ENCODE measurements at places on chromosomes 4 and X.

- DNase-seq: peak; percentile 85
Measured at GRCh38 chr4:74932832-74933561, at the start of gene PARM1. TSS of gene PARM1 (plus strand) at chr4:74933116. CDS start at chr4:74933328, 212 bp downstream.

DNA sequence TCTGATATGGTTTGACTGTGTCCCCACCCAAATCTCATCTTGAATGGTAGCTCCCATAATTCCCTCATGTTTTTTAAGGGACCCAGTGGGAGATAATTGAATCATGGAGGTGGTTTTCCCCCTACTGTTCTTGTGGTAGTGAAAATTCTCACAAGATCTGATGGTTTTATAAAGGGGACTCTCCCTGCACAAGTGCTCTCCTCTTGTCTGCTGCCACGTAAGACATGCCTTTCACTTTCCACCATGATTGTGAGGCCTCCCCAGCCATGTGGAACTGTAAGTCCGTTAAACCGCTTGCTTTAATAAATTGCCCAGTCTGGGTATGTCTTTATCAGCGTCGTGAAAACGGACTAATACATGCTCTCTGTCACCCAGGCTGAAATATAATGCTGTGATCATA is 200.9 kb upstream of the SLIT2 start:
- no peak for DNase-seq

- peak; percentile 27 for DNase-seq
Measured at GRCh38 chr4:89482251-89482650, 174.7 kb upstream of the GPRIN3 start.

DNA sequence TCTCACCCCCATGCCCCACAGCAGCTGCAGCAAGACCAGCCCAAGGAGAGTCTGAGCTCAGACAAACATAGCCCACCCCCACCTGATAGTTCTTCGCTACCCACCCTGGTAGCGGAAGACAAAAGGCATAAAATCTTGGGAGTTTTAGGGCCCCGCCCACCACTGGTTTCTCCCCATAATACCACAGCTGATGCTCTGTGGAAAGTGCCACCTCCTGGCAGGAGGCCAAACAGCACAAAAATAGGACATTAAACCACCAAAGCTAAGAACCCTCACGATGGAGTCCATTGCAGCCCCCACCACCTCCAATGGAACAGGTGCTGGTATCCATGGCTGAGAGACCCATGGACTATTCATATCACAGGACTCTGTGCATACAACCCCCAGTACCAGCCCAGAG is 226.7 kb downstream of the SNCA start:
- no peak for DNase-seq

- DNase-seq: no peak
Measured at GRCh38 chr4:141614878-141615586, 21.4 kb upstream of the IL15 start.

GRCh38 chr4:11670304-11670703 is 241.6 kb upstream of the HS3ST1 start:
- DNase-seq: no peak

DNA sequence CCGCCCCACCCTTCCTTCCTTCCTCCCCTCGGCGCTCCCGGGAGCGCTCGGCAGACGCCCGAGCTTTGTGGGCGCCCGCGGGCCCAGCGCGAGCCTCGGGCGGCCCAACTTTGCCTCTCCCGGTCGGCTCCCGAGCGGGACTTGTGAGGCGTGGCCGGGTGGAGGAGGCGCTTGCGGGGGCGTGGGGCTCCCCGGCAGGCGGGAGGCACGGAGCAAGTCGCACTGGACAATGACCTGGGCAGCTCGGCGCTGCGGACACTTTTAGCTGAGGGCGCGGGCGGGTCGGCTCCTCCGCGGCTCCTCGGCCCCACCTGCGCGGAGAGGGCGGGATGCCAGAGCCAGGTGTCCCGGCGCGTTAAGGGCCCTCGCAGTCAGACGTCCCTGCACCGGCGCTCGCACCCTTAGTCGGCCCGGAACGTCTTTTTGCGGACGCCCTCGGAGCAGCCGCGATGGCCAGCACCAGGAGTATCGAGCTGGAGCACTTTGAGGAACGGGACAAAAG is 385 bp downstream of the DCLK2 start:
- no peak for DNase-seq

GRCh38 chr4:127400731-127401346 is 231.9 kb upstream of the INTU start:
- DNase-seq: peak; percentile 48

- DNase-seq: peak; percentile 82
Measured at GRCh38 chr4:38179690-38180377, 219.6 kb downstream of the PTTG2 start.

GRCh38 chr4:99361268-99361898 is 8.8 kb upstream of the ADH1C start:
- no peak for DNase-seq

DNA sequence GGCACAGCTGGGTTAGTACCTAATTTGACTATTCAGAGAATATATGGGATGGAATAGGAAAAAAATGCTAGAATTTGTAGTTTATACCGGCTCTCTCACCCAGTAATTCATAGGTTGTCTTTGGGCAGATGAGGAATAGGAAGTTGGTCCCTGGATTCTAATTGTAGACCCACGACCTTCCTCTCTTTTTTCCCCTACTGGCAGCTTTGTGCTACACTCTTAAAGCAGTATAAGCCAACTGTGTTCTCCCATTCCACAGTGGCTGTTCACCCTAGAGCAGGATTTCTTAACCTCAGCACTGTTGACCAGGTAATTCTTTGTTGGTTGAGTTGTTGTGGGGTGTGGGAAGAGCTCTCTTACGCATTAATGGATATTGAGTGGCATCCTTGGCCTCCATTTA is 92.9 kb downstream of the FNIP2 start:
- DNase-seq: no peak

DNA sequence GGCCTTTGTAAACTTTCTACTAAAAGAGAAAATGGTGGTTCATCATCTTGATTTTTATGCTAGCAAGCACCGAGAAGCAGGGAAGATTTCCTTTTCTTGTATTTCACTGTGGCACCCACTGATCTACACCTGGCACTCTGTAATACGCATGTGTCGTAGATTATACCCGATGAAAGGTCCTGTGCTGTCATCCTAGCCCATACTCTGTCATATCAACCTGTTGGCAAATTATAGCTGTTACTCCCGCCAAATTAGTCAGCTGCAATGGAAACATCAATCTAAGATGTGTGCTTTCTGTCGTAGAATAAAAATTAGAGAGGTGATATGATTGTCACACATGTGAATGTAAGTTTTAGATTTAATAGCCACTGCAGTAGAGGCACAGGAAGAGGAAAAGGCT is 263.4 kb upstream of the PITX2 start:
- DNase-seq: no peak

- peak; percentile 30 for DNase-seq
Measured at GRCh38 chr4:70996018-70996360, 2.5 kb downstream of the DCK start.

- DNase-seq: peak; percentile 37
Measured at GRCh38 chrX:133670383-133670782, 255.1 kb upstream of the GPC4 start.

DNA sequence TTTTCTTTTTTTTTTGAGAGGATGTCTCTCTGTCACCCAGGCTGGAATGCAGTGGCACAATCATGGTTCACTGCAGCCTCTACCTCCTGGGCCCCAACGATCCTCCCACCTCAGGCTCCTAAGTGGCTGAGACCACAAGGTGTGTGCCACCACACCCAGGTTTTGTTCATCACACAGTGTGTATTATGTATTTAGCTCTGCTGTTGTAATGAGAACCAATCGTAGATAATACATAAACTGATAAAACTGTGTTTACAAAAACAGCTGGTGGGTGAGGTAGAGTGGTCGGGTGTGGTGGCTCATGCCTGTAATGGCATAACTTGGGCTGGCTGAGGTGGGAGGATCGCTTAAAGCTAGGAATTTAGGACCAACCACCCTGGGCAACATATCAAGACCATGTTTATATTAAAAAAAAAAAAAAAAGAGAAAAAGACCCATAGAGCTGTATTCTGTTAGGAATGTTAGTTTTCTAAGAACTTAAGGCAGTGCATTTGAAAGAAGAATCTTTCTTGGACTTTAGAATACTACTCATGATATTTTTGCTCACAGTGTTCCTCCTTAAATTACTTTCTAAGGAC is 34.9 kb downstream of the POLR2B start:
- no peak for DNase-seq

- DNase-seq: no peak
Measured at GRCh38 chrX:50375481-50376267, 95.0 kb downstream of the DGKK start.

DNA sequence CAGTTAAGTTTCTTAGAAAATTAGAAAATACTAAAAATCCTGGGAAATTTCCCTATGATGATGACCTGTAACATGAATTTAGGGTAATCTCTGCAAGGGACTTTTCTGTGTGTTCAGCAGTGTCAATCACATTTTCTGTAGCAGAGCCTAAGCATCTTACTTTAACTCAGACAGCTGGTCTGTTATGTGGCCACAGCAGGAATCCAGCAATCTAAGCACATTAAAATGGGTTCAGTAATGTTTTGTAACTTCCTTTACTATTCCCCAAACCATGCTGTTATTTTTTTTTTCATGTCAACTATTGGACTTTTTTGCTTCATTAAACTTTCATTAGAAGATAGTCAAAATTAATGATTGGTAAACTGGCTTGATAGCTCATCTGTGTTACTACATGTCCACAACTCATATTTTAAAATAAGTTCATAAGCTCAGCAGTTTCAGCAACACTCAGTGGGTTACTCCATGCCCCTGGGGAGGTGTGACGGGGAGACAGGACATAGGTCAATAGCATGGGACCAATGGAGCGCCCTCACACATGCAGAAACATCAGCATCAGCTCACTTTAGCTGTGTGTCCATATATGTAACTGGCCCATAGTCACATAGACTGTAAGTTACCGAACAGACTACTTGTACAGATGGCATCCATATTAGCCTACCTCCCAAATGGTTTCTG is 168.0 kb upstream of the PACRGL start:
- DNase-seq: no peak

DNA sequence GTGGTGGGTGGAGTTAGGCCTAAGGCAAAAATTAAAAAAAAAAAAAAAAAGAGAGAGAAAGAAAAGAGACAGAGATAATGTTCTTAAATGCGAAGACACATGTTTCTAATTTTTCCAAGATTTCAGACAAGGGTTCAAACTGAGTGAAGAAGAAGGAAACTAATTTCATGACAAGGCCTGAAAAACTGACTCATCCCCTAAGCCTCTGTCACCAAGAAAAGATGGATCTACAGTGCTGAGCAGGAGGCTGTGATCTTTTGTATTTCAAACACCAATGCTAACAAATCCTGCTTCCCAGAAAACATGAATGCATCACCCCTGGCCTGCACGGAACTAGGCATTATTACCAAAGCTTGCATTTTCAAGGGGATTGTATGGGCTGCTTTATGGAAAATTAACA is 75.3 kb downstream of the PPARGC1A start:
- no peak for DNase-seq

GRCh38 chrX:107107459-107107858 is 11.2 kb downstream of the RBM41 start:
- no peak for DNase-seq

GRCh38 chr4:101035487-101035886 is 311.8 kb downstream of the PPP3CA start:
- DNase-seq: peak; percentile 34

DNA sequence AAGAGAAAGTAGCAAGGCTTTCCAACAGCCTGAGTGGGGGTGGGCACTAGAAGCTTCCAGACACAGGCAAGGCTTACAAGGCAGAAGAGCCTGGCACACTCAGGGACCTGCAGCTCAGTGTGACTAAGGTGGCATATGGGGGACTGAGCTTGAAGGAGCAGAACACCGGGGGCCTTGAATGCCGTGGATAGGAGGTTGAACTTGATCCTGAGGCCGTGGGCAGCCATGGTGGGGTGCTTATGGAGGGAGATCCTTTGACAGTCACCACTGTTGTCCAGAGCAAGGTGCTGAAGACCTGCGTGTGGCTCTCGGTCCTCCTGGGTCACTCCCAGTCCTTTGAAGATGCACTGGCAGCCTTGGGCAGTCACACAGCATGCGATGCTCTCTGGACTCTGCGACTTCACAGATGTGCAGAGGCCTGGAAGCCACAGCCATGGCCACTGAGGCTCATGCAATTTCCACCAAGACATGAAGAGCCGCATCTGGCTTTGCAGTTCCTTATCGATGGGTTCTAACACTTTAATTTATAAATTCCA is 18.3 kb downstream of the C4orf50 start:
- DNase-seq: no peak

DNA sequence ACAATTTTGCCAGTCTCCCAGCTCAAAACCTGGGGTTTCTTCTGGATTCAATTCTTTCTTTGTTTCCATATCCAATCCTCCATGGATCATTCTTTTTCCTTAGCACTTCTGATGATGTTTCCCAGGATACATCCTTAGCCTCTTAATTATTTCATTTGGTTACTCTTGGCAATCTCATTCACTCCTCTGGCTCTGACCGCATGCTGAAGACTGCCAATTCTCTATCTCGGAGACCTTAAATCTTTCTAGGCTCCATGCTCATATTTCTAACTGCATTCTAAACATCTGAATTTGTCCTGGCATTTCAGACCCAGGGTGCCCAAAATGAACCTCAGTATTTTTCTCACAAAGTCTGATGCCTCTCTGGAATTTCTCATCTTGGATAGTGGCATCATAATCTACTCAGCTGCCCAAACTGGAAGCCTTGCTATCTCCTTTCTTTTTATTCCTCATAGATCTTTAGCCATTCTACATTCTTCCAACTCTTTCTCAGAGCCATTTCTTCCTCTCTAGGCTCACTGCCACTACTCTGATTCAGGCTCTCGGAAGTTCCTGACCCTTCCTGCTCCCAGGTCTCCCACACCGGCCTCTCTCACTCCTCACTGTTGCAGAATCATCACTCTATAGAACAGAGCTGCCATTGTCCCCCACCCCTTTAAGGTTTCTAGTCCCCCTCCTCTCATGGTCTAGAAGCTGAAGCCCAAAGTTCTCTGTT is 290.2 kb downstream of the CAMK2D start:
- DNase-seq: no peak

DNA sequence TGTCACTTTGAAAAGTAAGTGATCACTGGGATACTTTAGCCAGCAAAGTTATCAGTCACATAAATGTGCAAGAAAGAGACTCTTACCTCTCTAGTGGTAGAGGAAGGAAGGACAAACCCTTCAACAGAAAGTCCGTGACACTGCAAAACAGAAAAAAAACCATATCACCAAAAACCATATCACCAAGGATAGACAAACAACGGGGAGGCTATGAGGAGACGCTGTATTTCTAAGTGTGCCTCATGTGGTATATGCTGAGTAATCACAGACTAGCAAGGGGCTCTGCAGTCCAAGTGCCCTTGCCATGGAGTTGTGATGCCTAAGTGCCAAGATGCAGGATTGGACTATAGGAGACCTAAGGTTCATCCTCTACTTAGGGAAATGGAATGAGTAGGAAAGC is 11.5 kb upstream of the HDAC8 start:
- no peak for DNase-seq

GRCh38 chr4:183429489-183429888 is 14.9 kb upstream of the CDKN2AIP start:
- DNase-seq: no peak

GRCh38 chrX:65677954-65678469 is 10.6 kb downstream of the MSN start:
- DNase-seq: peak; percentile 39

GRCh38 chr4:170305627-170306026 is 215.9 kb upstream of the AADAT start:
- no peak for DNase-seq

- no peak for DNase-seq
Measured at GRCh38 chr4:186105647-186106321, 1.3 kb downstream of the FAM149A start.

Data from suppressor macrophage treated with lipopolysaccharide for 4 hours (primary cell).